Right forelimb (tissue), 1 donor: ENCODE measurements at places on chromosomes 11 and 22.

- DNase-seq = no peak
Observed at GRCh38 chr22:41908411-41909309, 6.2 kb downstream of the SHISA8 start.

GRCh38 chr11:68677432-68677831 lies 6.9 kb upstream of the GAL start:
- peak; percentile 67 for DNase-seq

DNA sequence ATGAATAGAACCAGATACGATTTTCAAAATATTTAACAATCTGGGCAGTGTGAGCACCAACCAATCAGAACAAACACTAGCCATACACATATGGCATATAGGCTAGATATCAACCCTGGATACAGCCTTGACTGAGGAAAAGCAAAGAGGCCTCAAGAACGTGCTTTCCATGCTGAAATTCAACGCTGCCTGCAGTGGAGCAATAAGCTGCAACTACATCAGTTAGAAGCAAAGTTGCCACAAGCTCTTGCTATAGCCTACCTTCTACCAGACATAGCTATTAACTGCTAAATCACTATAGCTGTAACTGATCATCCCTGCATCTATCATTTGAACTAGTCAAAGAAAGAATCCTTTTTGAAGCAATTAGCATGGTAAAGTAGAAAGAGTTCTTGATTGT lies 42.5 kb downstream of the DENND5A start:
- DNase-seq = no peak

DNA sequence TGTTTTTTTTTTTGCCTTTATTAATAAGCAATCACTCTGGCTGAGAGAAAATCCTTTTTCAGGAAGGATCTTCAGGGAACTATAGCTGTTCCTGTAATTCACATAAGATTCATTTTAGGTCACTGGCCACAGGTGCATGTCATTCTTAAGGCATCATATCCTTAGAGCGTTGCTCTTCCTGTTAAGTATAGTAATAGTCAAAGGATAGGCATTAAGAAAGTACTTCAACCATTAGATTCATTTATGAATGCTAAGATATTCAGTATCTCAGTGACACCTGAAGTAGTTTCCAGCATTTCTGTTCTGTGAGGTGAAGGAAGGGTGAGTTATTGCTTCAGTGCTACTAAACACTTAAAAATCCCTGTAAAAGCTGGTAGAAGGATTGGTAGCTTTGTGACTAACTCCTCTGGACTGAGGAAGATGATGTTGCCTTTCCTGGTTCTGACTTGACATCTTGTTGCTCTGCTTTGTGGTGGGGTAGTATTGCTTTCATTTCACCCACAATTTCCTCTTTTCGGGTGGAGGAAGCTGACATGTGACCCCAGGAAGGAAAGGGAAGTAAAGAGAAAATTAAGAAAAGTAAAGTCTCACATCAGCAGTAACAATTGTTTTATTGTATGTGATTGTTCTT lies 34.7 kb downstream of the RNF169 start:
- no peak for DNase-seq

- peak; percentile 24 for DNase-seq
Observed at GRCh38 chr11:2529636-2530035, 84.8 kb downstream of the KCNQ1 start.

- no peak for DNase-seq
Observed at GRCh38 chr11:48154151-48154550, 62.5 kb upstream of the OR4B1 start.

- DNase-seq = no peak
Observed at GRCh38 chr22:40211476-40212054, 33.8 kb downstream of the TNRC6B start.

GRCh38 chr11:861105-861479 lies 18.4 kb downstream of the TSPAN4 start:
- no peak for DNase-seq

DNA sequence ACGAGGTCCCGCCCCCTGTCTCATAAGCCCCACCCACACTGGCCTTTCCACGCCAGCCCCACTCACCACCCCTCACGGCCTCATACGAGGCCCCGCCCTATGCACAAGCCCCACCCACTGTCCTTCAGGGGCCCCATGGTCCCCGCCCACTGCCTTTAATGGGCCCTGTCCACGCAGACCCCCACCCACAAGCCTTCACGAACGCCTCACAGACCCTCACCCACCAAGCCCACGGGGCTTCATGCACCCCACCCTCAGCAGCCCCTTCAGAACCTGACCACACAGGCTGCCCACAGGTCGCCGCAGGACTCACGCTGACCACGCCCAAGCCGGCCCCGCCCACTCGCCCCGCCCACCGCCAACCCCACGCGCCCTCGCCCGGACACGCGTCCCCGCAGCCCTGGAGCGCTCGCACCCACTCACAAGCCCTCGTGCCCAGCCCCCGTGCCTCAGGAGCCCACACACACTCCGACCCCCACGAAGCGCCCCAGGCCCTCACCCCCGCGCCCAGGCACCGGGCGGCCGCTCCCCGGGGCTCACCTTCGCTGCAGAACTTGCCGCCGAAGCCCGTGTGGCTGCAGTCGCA lies 10.5 kb downstream of the NRXN2 start:
- DNase-seq = no peak

- DNase-seq = no peak
Observed at GRCh38 chr22:46966495-46966845, 204.0 kb downstream of the TBC1D22A start.

DNA sequence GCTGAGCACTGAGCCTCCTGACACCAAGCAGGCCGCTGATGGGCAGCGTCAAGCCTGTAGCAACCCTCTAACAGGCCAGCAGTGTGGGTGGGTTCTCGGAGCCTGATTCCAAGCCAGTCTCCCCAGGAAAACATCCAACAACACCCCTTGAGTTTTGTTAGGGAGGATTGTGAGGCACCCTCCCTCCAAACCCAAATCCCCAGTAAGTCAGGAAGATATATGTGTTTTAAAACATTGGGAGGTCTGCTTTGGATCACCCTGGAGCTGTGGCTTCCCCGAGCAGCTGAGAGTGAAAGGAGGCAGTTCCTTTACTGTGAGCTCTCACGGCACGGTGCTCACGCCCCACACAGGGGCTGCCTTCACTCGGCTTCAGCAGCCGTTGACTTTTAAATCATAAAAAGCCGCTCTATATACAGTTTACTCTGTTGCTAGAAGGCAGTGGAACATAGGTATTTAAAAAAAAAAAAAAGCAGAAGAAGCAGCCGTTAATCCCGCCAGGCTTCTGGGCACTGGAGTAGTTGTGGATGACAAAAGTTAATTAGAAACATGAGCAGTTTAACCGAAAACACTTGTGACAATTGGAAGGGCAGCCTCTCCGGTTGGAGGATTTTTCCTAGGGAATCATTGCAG lies 218.6 kb downstream of the NAV2 start:
- DNase-seq = peak; percentile 66

GRCh38 chr22:47194476-47195155 lies 432.2 kb downstream of the TBC1D22A start:
- DNase-seq = peak; percentile 16

- no peak for DNase-seq
Observed at GRCh38 chr11:124633355-124633754, 10.7 kb downstream of the TBRG1 start.
